ENCODE measurements at places on chromosomes 12 and 14.

GRCh38 chr12:93748672-93749383 lies 71.7 kb downstream of the CRADD start:
- DNase-seq: no peak

DNA sequence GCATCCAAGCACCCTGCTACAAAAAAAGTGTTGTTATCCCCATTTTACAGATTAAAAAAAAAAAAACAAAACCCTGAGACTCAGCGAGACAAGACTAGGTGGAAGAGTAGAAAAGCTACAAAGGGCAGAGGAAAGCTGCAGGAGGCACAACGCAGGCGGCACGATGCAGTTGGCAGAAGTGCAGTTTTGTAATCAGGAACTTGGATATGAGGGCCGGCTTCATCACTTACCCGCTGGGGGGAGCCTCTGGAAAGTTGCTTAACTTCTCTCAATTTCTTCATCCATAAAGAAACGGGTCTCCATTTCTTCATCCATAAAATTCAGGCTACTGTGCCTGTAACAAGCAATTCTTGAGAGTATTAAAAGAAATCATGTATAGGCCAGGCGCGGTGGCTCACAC lies 33.1 kb upstream of the CCDC60 start:
- no peak for DNase-seq

GRCh38 chr14:59358102-59358501 lies 107.1 kb downstream of the GPR135 start:
- DNase-seq: no peak

DNA sequence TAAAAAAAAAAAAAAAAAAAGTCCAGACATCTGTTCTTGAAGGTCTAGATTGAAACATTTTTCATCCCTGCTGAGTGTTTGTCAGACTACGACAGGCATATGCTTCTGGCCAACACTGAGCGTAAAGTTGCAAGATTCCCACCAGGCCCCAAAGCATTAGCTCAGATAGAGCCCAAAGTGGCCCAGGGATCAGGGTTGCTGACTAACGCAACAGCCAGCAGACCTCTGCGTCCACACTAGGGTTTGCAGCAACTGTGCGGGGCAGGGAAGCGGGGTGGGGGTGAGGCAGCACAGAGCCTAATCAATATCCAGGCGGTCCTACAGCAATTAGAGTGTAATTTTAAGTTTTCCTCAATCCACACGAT lies 55.7 kb downstream of the SSH1 start:
- DNase-seq: no peak

- no peak for DNase-seq
These were observed 160.8 kb upstream of the BMP4 start for GRCh38 chr14:54117396-54117795.

DNA sequence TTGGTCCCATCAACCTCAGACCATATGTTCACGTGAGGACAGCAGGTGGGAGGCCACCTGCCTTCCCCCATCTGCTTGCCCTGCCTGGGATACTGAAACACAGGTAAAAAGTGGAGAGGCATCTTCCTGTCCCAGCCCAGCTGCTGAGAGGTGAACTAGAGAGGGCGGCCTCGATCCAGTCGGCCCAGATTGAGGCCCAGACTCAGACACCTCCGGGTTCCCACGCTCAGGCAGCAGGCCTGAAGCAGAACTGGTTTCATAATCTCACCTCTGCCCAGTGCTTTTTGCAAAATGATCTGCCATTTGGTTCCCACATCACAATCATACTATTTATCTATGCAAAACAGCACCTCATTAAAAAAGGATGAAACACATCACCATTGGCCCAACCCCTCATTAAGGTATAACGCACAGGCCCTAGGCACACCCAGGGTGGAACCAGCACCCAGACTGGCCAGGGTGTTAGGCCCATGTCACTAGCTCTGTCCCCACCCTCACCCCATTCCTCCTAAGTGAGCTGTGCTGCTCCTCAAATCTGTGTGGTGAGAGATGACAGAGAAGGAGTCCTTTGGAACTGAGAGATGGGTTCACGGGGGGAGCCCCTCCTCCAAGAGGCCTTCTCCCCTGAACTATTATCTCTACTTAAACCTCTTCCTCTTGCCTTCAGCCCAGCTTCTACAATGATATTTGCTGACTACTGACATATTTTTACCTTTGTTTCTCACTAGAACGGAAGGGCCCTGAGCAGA lies 81.1 kb downstream of the ZFP36L1 start:
- DNase-seq: no peak

DNA sequence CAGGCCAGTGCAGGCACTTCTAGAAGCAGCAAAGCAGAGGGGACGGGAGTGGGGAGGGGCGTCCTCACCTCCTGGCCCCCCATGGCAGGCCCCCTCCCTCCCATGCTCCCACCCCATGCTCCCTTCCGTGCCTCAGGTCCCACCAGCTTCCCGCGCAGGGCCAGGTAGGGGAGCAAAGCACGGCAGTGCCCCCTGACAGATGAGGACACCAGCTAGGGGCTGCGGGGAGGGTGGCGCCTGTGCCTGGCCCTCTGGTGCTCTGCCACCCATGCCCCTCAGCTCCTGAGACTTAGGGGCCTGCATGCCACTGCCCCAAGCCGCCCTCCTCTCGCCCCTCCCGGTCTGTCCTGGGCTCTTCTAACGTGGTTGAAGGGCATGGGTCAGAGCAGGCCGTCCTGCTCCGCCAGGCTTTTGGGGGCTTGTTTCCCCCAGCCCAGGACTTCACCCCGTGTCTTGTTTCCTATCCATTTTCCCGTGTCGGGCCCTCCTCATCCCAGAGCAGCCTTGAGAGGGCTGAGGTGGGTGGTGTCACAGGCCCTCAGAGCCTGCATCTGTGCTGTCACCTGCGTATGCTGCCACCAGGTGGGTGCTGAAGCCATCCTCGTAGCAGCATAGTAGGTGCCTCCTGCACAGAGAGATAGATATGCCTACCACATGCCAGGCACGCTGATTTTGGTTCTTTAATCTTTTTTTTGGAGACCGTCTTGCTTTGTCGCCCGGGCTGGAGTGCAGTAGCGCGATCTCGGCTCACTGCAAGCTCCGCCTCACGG lies 10.2 kb downstream of the TRMT61A start:
- DNase-seq: no peak

DNA sequence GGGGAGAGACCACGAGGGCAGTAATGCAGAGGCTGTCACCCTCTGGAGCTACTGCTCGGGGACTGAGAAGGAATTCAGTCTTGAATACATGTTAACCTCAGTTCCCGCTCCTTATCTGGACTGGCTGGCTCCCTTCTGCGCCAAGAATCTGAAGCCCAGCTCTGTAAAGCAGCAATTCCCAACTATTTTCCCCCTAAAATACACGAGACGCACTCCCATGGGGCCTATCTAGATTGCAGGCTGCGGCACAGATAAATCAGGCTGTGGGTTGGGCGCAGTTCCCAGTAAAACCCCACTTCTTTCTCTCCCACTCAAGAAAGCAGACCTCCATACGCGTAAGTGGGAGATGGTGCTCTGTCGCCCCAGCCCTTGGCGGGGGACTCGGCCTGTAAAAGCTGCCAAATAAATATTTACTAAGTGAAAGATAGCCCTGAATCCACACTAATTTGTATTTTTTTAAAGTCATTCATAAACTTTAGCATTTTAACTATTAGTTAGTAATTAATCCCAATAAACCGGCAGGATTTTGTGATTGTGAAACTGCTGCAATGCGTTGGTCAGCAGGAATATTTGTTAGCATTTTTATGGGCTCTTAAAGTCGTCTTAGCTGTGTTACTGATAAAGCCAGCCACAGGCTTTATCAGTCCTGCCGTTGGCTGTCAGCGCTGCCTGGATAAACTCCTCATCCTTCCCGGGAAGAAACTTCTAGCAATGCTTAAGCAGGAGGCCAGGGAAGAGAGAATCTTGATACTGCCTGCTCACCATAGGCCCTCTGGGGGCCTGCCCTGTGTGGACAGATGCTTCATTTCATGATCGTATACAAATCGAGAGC lies 17.8 kb downstream of the FBXL14 start:
- DNase-seq: peak; percentile 71

- DNase-seq: peak; percentile 80
These were observed 4.2 kb upstream of the AJUBA start for GRCh38 chr14:22986508-22987054.

- DNase-seq: no peak
These were observed 126.4 kb downstream of the PIWIL1 start for GRCh38 chr12:130463818-130464670.

GRCh38 chr14:33511851-33512640 lies 438.8 kb downstream of the EGLN3 start:
- no peak for DNase-seq

DNA sequence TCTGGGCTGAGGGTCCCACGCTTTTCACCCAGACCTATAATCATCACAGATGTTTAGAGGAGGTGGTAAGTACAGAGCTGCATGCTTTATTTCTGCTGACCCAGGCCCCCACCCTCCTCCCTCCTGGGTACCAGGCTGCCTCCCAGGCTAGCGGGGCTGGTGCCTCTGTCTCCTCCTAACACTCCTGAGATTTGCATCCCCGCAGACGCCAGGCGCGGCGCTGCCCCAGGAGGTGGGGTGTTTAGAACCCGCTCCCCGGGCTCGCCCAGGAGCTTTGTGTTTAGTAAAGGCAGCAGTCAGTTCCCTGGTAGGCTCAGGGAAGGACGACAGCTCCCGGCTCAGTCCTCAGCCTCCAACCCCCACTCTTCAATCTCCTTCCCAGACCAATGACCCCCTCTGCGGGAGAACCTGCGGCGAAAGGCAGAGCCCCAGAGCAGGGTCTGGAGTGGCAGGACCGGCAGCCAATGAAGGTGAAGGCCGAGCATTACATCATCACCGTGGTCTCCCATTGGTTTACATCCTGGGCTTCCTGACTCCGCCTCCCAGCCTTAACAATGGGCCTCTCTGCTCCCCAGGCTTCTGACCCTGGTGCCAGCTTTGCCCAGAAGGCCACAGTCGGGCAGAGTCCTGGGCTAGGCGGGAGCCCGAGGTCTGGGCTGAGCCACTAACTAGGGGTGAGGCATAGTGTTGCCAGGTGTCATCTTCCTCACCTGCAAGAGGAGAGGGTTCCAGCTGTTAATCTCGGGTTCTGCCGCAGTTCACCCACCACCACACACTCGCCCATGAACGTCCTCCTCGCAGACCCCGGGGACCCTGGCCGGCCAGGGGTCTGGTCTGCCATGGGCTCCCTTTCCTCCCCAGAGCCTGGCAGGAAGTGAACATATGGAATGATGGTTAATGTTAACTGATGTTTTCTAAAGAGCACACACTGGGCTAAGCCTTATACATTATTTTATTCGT lies 57.5 kb downstream of the CALM1 start:
- DNase-seq: no peak

GRCh38 chr12:88361493-88361892 lies 218.8 kb downstream of the KITLG start:
- no peak for DNase-seq

DNA sequence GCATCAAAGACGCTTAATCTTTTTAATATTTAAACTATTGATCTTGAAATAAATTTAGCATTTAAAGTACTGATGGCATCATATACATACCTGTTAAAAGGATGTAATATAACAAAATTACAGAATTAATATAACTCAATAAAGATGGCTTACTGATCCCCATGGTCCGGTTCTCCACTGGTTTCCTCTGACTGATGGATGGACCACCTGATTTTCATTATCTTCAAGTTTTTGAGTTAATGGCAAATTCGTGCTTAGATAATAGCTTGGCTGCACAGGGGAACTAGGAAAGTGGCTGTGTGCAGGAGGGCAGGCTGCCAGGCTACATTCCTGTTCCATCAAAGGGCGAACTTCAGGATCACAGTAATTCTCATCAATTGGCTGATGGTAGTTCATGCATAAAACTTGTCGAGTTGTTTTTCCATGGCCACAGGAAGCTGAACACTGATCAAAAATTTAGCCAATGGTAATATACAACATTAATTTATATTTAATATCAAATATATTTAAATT lies 123.9 kb downstream of the ADAMTS20 start:
- no peak for DNase-seq

DNA sequence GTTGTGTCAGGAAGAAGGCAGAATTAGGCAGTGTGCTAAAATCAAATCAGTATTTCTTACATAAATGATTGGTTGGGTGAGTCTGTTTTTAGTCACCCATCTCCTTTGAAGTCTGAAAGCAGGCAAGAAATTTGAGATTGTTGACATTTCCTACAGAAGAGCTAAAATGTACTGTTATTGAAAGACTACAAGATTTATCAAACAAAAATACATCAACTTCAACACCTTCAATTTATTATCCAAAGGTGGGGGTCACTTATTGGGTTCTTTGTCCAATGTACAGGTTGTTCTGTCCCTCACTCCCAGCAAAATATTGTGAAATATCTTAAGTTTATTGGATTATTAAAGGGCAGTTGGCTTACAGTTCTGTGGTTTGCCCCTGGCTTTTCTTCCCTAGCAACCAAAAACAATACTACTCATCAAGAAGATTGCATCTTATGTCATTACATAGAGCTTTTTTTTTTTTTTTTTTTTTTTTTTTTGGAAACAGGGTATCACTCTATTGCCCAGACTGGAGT lies 20.6 kb upstream of the PKP2 start:
- no peak for DNase-seq

DNA sequence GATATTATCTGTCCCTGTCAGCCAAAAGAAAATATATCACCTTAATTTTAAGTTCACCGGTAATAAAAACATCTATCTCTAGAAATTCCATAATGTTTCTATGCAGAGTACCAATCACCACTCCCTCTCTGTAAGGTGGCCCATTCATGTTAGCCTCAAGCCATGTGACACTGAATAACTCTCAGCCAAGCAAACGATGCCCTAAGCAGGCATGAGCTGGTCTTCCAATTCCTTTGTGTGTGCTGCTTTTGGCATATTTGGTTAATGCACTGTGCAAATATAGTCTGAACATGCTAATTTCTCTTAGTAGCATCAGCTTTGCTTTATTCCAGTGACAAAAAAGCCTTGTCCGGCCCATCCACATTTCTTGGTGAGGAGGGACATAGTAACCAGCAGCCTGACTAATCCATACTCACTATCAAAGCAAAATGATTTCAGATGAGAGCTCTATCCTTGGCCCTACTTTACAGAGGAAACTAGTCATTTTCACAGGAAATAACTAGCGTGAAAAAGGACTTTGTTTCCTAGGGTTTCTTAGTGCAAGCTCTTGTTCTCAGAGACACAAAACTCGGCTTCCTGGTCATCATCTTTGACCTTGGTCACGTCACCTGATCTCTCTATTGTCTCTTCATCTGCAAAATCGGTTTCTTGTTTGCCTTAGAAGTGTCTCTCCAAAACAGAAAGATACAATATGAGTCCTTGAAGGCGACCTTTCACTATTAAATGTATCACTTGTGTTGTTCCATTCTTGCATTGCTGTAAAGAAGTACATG lies 59.2 kb upstream of the RTRAF start:
- no peak for DNase-seq

All from SK-N-MC (cell line).